Urinary bladder (tissue), 4 donors: ENCODE measurements at places on chromosomes 7 and 10. TPM values are rescaled to one million over a fixed set of nuclear protein-coding genes. Genes with fewer than 3 reads are reported as not detected.

DNA sequence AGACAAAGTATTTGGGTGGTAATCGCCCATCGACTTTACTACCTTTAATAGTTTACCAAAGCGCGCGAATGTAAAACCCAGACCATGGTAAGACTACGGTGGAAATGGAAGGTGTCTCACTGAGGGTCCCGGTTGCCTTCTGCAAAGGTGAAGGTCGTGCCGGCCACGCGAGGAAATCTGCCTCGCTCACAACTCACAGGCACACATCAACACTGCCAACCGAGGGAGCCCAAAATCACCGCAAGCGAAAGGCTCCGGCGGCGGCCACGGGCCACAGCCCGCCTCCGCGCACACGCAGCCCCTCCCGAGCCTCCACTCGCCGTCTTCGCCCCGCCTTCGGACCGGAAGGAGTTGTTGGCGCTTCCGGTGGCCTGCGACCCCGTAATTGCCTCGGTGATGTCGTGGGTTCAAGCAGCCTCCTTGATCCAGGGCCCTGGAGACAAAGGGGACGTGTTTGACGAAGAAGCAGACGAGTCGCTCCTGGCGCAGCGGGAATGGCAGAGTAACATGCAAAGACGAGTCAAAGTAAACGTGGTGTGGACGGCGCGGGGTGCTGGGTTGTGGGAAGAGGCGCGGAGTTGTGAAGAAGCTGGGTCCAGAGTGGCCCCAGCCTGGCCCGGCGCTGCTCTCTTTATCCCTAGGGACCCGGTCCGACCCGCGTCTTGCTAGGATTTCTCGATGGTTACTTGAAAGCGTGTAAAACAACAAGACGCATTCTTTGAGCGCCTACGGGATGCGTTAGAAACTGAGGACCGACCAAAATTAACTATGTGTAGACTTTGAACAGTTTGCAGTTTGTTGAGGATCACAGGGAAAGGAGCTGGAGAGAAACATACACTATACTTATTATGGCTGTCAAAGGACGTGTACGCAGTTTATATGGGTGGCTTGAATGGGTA is at the start of gene YAE1:
YAE1 (plus strand) TSS at position 382 of the 899 bp plus-strand sequence; CDS start at position 397, 15 bp downstream.
- DNase-seq = peak; percentile 45

DNA sequence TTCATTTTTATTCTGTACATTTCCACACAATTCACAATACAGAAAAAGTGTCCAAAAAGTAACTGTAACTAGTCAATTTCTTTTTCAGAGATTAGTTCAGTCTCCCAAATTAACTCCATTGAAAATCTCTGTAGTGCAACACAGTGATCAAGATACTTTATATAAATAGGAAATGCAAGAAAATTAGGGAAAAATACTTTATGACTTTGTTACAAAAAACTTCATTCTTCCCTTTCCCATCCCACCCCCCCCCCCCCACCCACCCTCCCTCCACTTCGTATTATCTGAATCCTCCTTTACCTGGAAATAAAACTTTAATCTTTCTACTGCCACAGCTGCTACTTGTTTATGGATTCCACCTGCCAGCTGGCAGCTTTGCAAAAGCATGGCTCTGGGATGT is 37.5 kb upstream of the PTN start:
- no peak for DNase-seq

DNA sequence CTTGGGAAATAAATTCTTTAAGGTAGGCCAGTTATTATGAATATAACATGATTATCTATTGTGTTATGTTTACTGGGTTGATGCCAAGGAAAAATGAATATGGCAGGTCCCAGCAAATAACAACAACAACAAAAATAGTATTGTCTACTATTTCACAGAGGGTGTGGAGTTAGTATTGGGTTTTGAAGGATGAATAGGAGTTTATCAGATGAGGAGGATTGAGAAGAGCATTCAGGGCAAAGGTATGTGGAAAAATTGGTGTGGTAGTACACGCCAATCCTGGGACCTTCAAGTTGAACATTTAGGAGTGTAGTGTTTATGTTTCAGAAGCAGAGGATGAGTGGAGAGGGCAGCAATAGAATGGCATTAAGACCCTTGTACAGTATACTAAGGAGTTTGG is 671.9 kb downstream of the AUTS2 start:
- no peak for DNase-seq

The COL28A1 gene
- polyA plus RNA-seq = 5.3 TPM
